ENCODE measurements at places on chromosomes 3 and 15. TPM values are rescaled to one million over a fixed set of nuclear protein-coding genes. Genes with fewer than 3 reads are reported as not detected.

DNA sequence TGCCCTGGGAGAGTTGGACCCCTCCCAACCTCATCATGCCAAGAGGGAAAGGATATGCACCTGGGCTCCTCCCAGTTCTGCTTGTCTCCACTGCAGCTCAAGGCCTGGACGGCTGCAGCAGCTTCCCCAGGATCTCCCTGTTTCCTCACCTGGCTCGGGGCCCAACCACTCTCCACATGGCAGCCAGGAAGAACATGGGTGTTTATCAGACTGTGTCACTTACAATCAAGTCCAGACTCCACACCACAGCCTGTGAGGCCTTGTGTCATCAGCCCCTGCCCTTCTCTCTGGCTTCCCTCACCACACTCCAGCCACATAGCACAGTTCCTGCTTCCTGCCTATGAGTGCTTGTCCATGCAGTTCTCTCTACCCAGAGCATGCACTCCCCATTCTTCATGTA lies 534.4 kb downstream of the EPHB1 start:
- DNase-seq, result no peak

EXOG gene
- total RNA-seq, result 11.0 TPM

- DNase-seq, result no peak
Observed at GRCh38 chr3:35739964-35740527, 100.7 kb downstream of the ARPP21 start.

NTRK3 gene
- total RNA-seq, result 5.8 TPM

SAXO2 gene
- 3.7 TPM for total RNA-seq

GOLGA6L4 gene
- total RNA-seq, result 4.6 TPM

DNA sequence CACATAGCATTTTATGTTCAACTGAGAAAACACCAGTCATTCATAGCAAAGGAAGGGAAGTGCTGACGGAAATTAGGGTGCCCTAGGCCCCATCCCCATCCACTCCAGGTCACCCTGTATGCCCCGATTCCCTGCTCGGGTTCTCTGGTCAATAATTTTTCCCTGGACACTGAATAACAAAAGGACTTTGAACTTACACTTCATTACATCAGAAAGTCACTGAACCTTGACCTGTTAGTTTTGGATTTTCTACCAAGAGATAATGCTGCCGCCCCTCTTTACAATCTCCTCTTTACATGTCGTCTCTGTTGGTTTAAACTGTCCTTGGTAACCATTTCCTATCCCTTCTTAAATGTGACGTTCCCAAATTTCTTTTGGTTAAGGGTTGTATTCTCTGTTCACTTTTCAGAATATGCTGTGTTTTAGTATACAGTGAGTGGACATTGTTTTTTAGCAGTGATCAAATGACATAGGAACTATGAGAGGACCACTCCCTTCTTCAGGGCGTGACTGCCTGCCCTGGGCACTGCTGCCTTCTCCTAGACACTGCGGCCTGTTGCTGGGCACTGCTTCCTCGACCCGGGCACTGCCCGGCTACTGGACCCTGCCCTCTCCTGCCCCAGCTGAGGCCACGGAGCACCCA lies 13.6 kb upstream of the AHSG start:
- no peak for DNase-seq

Measured in adrenal gland (tissue), 19 donors.